ENCODE measurements at places on chromosomes 7 and 10.

DNA sequence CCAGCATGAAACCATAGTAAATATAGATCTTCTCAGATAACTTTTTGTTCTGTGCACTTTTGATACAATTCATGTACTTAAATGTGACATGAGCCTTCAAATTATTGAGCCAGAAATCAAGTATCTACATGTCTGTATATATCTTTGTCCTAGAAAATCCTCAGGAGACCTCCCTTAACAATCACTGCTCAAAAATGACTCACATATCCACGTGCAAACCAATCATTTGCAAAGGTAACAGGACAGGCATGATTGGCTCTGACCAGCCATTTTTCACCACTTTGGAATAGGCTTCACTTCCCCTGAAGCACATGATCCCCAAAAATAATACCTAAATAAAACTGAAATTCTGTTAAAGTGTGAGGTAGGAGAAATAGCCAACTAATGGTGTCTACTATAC, 902.5 kb downstream of the PCDH15 start:
- DNase-seq: no peak

- DNase-seq: no peak
These were observed 45.8 kb downstream of the USP54 start for GRCh38 chr10:73545357-73545756.

DNA sequence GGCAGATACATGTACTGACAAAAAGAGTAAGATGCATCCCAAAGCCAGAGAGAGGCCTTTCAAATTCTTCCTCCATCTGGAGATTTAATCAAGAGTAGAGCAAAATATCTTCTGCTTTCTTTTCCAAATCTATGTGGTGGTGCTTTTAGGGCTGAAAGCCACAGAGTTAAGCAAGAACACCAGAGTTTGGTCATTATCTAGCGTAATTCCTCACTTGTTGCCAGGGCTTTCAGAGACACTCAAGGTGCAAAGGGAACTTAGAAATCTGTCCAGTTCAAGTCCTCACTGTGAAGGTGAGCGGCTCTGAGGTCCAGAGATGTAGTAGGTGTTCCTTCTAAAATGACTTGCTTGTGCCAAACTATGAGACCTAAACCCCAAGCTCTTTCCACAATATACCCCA, 10.9 kb upstream of the NFE2L3 start:
- no peak for DNase-seq

GRCh38 chr10:122508021-122508420, 46.7 kb downstream of the HTRA1 start:
- no peak for DNase-seq

DNA sequence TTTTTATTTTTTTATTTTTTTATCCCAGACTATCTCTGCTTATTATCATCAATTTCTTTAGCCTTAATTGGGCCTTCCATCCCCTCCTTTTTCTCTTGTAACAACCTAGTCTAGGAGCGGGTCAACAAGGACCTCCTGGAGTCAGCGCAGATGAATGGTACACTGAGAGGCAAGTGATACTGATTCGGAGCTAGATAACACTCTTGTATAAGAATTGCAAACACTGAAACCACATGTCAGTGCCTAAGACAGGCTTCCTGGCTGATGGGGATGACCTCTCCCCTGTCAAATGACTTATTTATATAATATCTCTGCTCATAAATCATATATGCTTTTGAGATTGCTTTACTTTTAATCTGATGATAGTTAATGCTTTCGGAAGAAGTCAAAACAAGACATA, 22.7 kb downstream of the BPGM start:
- no peak for DNase-seq

GRCh38 chr7:118202061-118202460, 18.1 kb downstream of the LSM8 start:
- DNase-seq: no peak
